ENCODE measurements at places on chromosomes 2 and 18.

GRCh38 chr2:62499430-62500060 is 6.5 kb downstream of the TMEM17 start:
- no peak for DNase-seq

- DNase-seq: no peak
Observed at GRCh38 chr2:233469261-233470010, 97.1 kb downstream of the USP40 start.

GRCh38 chr2:177602611-177603164 is 210.1 kb downstream of the AGPS start:
- DNase-seq: no peak

GRCh38 chr2:189144700-189145211 is 34.8 kb downstream of the COL5A2 start:
- DNase-seq: no peak

- no peak for DNase-seq
Observed at GRCh38 chr2:35946478-35946877, 409.1 kb upstream of the CRIM1 start.

DNA sequence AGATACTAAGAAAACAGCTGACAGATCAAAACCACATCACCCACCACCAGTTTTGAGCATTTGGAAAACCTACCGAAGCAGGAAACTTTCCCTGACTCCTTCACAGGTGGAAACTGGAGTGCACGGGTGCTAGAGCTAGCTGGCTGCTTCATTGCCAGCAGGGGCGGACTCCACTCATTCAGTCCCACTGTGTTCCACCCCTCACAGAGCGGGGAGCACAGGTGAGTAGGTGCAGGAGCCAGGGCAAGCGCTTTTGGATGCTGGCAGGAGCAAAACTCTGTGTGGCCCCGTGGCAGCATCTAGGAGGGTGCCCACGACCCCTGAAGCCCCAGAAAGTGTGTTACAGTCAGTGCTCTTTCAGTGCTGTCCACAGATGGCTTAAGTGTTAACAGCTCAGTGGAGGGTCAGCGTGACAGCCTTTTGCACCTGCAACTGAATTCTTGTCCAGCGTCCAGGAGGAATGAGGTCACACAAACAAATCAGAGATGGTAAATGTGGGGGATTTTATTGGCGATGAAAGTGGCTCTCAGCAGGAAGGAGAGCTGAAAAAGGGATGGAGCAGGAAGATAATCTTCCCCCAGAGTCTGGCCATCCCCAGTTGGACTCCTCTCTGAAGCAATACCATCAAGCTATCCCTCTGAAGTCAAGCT is 71.1 kb downstream of the TMEM163 start:
- no peak for DNase-seq

DNA sequence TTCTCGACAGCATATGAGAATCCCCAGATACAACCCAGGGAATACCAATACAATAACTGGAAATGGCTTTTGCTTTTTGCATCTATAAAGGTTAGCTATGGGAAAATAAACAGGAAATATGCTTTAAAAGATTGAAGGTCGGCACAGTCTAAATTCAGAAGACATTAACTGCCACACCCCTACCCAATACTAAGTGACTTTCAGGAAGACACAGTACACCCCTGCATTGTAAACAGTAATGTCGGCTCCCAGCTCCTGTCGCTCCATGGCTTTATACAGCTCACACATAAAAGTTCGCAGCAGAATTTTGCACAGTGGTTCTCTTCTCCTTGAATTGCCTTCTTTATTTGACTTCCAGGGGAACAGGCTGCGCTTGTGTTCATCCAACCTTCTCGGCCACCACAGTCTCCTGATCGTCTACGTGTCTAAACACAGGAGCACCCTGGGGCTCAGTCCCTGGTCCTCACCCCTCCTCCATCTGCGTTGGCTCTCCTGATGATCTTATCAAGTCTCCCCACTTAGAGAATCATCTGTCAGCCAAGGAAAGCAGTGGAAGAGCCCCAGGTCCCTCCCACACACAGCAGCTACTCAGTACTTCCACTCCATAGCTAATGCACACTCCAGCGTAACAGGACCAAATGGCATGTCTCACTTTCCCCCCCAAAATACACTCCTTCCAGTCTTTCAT is 22.7 kb downstream of the CYB5A start:
- no peak for DNase-seq

DNA sequence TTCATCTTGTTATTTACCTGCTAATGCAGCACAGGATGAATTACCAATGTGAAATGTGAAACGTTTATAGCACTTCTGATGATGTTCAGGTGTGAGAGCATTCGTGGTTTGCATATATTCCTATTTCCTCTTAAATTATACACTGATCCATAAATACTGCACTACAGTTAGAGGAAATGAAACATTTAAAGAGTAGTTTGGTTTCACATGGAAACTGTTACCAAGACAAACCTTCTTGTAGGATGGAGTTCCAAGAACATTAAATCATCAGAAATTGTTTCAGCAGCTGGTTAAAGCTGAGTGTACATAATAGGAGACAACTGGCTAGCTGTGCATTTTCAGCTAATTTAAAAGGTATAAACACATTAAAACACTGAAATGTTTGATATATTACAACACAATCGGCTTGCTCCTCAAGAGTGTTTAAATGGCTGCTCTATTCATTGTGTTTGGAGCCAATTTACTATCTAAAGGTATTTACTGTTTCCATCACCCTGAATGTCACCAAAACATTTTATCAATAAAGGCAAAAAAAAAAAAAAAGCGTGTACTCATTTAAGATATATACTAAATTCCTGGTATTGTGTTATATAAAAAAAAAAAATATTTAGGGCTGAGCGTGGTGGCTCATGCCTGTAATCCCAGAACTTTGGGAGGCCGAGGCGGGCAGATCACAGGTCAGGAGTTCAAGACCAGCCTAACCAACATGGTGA is 100.6 kb downstream of the DYM start:
- no peak for DNase-seq

DNA sequence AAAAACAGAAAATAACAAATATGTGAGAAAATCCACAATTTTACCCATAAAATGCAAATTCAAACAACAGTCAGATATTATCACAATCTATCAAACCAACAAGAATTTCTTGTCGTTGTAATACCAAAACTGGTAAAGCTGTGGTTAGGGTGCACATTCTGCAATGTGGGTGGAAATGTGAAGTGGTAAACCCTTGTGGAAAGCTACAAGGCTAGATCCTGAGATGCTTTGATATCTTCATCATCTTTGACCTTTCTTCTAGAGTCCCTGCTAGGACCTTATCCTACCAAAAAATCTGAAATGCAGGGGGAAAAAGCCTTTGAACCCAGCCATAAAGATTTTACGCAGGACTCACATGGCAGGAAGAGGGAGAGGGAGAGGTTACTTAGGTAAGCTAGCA is 17.2 kb upstream of the ATG16L1 start:
- DNase-seq: no peak

- no peak for DNase-seq
Observed at GRCh38 chr2:18910843-18911242, 321.5 kb upstream of the NT5C1B start.

GRCh38 chr18:59565957-59566356 is 131.3 kb downstream of the CCBE1 start:
- no peak for DNase-seq

GRCh38 chr18:13240060-13240725 is 21.6 kb downstream of the LDLRAD4 start:
- DNase-seq: no peak

DNA sequence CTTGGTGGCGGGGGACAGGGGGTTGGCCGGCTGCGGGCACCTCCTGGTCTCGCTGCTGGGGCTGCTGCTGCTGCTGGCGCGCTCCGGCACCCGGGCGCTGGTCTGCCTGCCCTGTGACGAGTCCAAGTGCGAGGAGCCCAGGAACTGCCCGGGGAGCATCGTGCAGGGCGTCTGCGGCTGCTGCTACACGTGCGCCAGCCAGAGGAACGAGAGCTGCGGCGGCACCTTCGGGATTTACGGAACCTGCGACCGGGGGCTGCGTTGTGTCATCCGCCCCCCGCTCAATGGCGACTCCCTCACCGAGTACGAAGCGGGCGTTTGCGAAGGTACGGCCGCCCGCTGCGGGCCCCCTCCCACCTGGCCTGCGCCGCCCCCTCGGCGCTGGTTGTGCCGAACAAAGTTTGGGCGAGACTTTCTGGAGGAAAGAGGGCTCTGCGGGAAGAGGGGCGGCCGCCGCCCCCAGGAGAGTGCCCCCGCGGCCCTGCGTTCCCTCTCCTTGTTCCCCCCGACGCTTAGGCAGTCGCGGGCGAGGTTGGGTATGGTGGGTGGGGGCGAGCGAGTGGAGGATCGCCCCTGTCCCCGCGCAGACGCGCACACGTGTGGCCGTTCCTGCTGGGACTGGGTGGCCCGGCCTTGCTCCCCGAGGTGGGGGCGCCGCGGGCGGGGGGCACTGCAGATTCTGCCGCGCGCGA is 866 bp downstream of the CRIM1 start:
- DNase-seq: no peak

- DNase-seq: no peak
Observed at GRCh38 chr2:62354771-62355561, 151.0 kb downstream of the TMEM17 start.

- no peak for DNase-seq
Observed at GRCh38 chr2:110167326-110168000, 37.4 kb downstream of the NPHP1 start.

GRCh38 chr2:46098621-46099062 is 198.6 kb upstream of the EPAS1 start:
- no peak for DNase-seq

DNA sequence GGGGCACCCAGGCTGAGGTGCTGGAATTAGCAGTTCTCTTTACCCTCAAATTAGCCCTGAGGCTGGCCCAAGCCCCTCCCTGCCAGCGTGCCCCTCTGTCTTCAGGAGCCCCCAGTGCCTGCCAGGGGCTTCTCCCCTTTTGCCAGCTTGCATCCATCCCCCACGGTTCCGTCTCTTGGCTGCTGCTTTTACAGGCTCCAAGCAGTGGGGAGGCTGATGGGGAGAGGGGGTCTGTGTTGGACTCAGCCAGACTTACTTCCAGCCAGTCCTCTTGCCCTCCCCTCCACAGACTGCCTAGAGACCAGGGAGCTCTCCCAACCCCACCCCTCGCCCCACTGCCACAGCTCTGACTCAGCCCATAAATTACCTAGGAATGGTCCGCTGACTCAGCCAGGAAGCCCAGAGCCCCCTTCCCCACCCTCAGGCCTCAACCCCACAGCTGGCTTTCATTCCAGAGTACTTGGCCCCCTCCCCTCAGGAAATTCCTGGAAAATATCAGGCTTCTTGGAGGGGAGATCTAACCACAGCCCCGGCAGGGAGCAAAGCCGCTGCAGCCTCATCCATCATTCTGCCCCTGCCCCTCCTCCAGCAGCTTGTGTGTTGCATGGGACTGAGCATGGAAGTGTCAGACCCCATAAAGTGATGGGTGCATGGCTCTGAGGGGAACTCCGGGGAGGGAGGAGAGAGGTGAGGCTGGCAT is 184.6 kb downstream of the ZFP36L2 start:
- no peak for DNase-seq

- DNase-seq: no peak
Observed at GRCh38 chr2:221747289-221747972, 175.3 kb upstream of the EPHA4 start.

DNA sequence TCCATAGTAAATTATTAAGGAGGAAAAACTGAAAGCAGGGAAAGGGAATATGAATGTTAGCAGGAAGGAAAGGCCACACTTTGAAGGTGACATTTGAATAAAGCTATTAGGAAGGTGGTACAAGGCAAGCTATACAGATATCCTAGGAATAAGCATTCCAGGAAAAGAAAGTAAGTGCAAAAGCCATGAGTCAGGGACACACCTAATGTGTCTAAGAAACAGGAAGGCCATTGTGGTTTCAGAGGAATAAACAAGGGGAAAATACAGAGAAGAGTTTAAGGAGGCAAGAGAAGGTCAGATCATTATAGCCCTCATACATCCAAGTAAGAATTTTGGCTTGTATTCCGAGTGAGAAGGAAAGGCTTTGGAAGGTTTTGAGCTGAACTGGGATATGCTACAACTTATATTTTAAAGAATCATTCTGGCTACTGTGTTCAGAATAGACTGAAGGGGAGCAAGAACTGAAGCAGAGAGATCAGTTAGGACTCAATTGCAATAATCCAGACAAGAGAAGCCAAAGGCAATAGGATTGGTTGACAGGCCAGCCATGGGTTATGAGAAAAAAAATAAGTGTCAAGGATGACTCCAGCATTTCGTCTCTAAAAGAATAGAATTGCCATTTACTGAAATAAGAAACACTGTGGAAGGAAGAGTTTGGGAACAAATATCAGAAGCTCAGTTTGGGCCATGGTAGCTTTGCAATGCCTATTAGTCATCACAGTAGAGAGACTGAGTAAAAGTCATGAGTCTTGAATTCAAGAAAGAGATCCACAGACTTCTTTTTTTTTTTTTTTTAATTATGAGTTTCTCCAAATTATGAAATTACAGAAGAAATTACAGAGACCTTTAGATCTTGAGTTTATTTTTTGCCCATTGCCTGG is 11.3 kb downstream of the RAD51AP2 start:
- no peak for DNase-seq

GRCh38 chr2:168683996-168684395 is 118.4 kb upstream of the NOSTRIN start:
- DNase-seq: no peak

GRCh38 chr2:33265584-33266338 is 210.7 kb upstream of the RASGRP3 start:
- no peak for DNase-seq

DNA sequence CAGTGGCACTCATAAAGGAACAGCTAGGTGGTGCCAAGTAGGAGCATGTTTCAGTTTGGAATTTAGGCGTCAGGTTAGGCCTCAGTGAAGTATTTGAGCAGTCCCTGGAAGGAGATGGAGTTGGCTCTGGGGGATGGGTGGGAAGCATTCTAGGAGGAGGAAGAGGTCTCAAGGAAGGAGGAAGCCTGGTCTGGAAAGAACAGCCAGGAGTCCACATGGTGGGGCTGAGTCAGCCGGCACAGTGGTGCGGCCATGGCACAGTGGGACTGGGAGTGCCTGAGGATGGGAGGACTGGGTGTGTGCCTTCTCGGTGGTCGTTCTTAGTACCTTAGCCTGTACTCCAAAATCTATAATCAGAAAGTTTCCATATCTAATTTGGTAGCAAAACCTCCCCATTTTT is 373.3 kb downstream of the PTPRM start:
- no peak for DNase-seq

DNA sequence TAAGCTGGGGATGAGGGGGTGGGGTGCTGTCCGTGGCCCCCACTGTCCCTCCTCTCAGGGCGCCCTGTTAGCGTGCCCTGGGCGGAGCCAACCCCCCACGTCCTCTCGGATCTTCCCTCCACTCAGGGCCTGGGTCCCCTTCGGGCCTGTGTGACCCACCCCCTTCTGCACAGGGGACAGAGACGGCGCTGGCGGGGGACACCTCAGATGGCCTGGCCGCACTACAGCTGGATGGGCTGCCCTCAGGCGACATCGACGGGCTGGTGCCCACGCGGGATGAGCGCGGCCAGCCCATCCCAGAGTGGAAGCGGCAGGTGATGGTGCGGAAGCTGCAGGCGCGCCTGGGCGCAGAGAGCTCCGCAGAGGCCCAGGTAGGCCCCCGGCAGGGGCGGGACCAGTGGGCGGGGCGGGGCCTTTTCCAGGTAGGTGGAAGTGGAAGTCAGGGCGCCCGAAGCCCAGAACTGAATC is 9.9 kb upstream of the KLHL30 start:
- no peak for DNase-seq

GRCh38 chr18:22521026-22521707 is 103.5 kb upstream of the CTAGE1 start:
- DNase-seq: no peak

All from DMS79 (cell line).